ENCODE measurements at places on chromosomes 2 and 18. TPM values are rescaled to one million over a fixed set of nuclear protein-coding genes. Genes with fewer than 3 reads are reported as not detected.

Gene GKN1
- not detected for total RNA-seq

Gene CCL20
- not detected for total RNA-seq

Gene CEBPZ
- 66.1 TPM for total RNA-seq

Gene UGT1A7
- 0.11 TPM for total RNA-seq

Gene POTEC
- not detected for total RNA-seq

Gene CSRNP3
- total RNA-seq, result 4.2 TPM

Gene SCYGR4
- total RNA-seq, result not detected

Gene STEAP3
- 5.6 TPM for total RNA-seq

Gene NPAS2
- 42.7 TPM for total RNA-seq

Gene EML6
- total RNA-seq, result 17.6 TPM

Gene CCDC121
- total RNA-seq, result 3.7 TPM

Gene GMPPA
- total RNA-seq, result 37.7 TPM

Gene MOGAT1
- total RNA-seq, result not detected

Gene DCDC2C
- not detected for total RNA-seq

Gene AGXT
- total RNA-seq, result not detected

Gene TGIF1
- total RNA-seq, result 66.0 TPM

Gene NGEF
- 32.0 TPM for total RNA-seq

Gene TUBB8B
- total RNA-seq, result not detected

Gene HTR2B
- 54.9 TPM for total RNA-seq

Gene DNAJC5G
- total RNA-seq, result 1.4 TPM

Gene ST8SIA3
- not detected for total RNA-seq
